ENCODE measurements at places on chromosomes 1 and 21.

GRCh38 chr21:38082936-38083485, 166.8 kb upstream of the KCNJ6 start:
- DNase-seq = no peak

DNA sequence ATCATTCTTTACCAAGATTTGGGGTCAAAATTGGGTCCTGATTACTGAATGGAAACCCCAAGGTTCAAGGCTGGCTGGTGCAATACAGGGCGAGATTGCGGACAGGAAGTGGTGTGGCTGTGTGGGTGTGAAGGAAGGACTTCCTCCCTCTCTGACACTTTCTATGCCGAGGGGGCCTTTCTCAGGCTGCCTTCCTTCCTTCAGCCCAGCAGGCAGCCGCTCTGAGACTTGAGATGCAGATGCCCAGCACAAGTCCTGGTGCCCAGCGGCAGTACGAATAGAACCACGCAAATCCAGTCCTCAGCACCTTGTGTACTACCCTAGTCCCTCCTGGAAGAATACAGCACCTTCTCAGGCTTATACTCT, 16.3 kb downstream of the BATF3 start:
- peak; percentile 16 for DNase-seq

DNA sequence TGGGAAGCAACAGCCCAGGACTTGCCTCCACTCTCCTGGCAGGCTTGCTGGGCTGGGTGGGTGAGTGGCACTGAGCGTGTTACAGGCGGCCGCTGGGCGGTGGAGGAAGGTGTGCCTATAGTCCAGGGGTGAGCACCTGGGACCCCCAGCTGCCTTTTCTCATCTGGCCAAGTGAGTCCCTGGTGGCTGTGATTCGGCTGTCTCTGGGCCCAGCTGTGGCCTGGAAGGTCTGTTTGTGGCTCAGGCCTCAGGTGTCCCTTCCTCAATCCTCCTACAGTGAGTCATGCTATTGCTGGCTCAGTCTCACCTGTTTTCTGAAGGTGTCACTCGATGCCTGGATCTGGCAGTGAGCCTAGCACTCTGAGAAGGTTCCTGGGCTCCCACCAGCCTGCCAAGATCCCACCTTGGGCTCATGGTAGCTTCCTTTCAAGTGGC, 564.2 kb downstream of the PTPRU start:
- DNase-seq = no peak

DNA sequence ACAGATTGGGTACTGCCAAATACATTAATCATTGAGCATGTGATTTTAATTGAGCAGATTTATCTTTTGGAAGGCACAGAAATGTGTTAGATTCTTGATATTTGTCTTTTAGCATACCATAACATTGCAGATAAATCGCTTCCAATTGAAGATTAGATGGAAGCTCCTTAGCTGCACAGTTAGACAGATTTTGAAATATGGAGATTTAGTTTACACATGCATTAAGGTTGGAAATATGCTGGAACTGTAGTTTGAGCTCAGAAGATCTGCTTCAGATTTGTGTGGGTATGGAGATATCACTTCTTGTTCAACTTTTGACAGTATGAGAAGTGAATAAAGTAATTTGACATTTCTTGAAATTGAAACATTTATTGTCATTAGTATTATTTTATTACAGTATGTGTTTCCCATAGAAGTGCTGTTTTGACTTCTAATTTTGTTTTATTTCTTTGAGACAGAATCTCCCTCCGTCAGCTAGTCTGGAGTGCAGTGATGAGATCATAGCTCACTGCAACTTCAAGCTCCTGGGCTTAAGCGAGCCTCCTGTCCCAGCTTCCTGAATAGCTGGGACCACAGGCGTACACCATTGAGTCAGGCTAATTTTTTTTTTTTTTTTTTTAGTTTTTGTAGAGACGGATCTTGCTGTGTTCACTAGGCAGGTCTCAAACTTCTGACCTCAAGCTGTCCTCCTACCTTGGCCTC, 29.1 kb downstream of the THRAP3 start:
- DNase-seq = no peak

GRCh38 chr1:2184531-2184930, 10.0 kb downstream of the FAAP20 start:
- DNase-seq = no peak

DNA sequence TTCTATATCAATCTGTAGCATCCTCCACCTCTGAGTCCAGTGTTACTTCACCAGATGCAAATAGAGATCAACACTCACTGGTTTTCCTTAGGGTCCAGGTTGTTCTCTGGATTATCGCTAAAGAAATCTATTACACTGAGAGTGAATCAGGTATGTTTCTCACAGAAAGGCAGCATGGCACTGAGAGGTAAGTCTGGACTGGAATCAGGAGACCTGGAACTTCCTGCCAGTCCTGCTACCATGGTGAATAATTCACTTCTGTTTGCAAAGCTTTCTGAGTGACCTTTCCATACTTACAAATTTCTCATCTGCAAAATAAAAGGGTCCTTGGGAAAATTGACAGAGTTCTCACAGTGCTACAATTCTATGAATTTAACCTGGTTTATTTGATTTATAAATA, 1583.3 kb downstream of the MRPL39 start:
- no peak for DNase-seq

DNA sequence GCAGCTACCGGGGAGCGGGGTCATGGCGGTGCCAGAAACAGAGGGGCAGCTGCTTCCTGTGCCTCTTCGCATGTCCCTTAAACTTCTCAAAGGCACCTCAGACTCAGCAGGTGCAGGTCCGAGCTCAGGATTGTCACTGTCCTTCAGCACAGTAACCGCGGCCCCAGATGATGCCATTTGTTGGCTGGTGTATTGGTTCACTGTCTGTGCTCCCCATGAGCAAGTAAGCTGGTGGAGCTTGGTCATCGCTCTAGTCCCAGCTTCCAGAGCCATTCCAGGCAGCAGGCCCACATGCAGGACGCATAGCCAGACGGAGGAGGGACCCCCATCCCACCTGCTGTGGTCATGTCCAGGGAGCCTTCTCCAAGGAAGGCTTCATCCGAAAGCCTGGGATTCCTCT, 154.0 kb upstream of the AJAP1 start:
- DNase-seq = no peak

- no peak for DNase-seq
Measured at GRCh38 chr1:29410476-29410875, 174.2 kb downstream of the PTPRU start.

DNA sequence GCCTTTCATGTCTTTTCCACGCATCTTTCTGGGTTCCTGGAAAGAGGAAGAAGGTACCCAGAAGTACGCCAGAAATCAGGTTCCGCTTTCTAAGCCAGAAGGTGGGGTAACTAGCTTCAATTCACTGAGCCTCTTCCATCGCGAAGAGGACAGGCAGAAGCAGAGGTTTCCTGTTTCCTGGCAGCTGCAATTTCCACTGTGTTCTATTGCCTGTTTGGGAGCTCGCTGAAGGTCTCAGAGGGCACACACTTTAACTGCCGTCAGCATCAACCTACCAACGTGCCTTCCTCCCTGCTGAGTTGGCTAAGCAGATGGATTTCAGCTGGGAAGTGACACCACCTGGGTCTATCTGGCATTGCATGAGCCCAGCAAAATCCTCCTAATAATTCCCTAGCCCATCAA, 10.0 kb downstream of the NCF2 start:
- no peak for DNase-seq

- DNase-seq = no peak
Measured at GRCh38 chr1:59511476-59512465, 214.9 kb downstream of the FGGY start.

DNA sequence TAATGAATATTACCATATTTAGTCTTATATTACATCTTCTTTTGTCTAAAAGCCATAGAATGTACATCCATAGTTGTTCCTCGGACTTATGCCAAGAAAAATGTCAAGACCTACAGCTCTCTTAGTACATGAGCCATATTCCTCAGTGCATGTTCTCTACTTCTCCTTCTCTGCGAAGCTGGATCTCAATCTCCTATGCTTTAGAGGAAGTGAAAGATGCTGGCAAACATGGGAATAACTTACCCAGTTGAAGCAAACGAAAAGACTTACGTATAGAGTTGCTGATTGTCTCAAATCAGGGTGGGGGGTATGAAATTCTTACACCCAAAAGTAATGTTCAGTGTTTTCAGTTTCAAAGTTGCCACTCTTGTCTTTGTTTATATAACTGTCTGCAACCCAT, 32.7 kb downstream of the OR13G1 start:
- DNase-seq = no peak

GRCh38 chr1:74388855-74389254, 123.6 kb downstream of the LRRC53 start:
- no peak for DNase-seq

GRCh38 chr1:212951126-212951946, 995 bp downstream of the VASH2 start:
- DNase-seq = no peak

- DNase-seq = no peak
Measured at GRCh38 chr1:202283379-202283844, 58.3 kb downstream of the UBE2T start.

Data from activated effector memory CD4-positive, alpha-beta T cell treated with Interleukin-2 at 50 U/mL for 16 hours (primary cell).